ENCODE measurements at places on chromosomes 5 and 9.

DNA sequence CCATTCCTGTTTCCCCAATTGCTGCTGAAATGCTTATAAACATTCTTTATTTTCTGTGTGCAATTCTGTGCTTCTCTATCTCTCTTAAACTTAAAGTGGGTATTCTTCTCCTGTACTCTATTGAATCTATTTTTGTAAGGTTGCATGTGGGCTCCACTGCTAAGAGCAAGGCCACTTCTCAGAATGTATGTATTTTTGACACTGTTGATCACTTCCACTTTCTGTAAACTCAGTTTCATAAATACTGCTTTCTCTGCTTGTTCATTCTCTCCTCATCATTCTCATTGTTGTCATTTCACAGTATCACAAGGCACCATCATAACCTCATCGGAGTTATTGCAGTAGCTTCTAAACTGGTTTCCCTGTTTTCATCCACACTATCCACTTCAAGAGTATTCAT is 483.0 kb upstream of the CDH18 start:
- DNase-seq, result no peak

DNA sequence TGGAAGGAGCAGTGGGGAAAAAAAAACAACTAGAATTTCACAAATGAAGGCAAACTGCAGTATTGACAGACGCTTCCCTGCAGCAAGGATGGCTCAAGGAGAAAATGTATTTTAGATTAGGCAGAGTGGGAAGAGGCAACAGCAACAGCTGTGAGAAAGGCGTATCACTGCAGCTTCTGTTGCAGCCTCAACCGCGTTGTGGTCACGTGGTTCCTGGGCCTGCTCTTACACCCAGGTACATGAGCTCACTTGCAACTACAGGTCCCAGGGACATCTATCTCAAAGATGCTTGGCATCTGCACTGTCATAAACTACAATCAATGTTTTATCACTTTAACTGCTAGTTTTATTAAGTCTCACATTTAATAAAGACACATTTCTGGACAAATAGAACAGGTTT is 36.0 kb upstream of the GOLM1 start:
- no peak for DNase-seq

GRCh38 chr5:133124891-133125290 is 73.1 kb downstream of the HSPA4 start:
- DNase-seq, result no peak

DNA sequence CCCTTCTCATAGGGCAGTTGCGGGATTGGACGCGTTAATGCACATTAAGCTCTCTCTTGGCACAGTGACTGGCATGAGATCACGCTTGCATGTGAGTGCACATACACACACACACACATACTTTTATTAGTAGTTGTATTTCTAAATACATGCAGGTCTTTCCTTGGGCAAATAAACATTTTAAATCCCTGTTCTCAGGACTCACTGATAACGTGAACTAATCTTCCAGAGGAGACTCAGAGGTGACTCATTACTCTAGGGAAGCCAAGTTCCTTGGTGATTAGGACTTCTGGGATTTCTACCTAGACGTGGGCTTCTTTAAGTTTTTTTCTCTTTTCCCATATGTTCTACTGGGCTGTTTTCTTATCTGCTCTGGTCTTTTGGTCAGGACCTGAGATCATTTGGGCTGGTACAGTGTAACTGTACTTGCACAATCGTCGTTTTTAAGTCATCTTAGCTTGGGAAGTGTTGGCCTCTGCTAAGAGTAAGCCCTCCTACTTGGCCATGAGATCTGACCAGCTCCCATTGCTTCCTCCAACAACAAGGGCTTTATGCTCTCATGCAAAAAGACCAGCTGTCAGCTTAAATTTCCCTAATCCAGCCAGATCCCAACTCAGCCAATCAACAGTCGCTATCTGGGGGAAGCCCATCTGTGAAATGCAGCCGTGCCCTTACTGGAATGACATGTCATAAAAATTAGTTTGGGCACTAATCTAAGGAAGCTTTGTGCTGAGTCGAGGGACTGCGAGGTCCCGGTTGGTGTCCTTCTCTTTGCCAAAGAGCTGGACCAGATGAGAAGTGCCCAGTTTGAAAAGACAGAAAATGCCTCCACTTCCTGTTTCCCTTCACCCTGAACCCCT is 176.4 kb upstream of the ANKRD55 start:
- no peak for DNase-seq

- no peak for DNase-seq
These were observed 36.8 kb upstream of the SSBP2 start for GRCh38 chr5:81787474-81788242.
